Heart left ventricle (tissue), 16 donors: ENCODE measurements at places on chromosomes 5 and 9. TPM values are rescaled to one million over a fixed set of nuclear protein-coding genes. Genes with fewer than 3 reads are reported as not detected.

The CYLC2 gene
- total RNA-seq, result not detected

The CMYA5 gene
- 1,317 TPM for total RNA-seq

The DMRT3 gene
- not detected for total RNA-seq

The CHSY3 gene
- total RNA-seq, result 1.4 TPM

The MINAR2 gene
- not detected for total RNA-seq

The PCDHGB1 gene
- 7.7 TPM for total RNA-seq

GRCh38 chr5:26121338-26121737 lies 917.0 kb downstream of the CDH9 start:
- H3K4me1 ChIP-seq, result no peaks in the 10 kb centered on the region
- H3K36me3 ChIP-seq, result no peaks in the 10 kb centered on the region
- no peak overlapping the region for H3K27ac ChIP-seq
- H3K4me3 ChIP-seq, result no peak overlapping the region
- DNase-seq, result no peak
- no peaks in the 10 kb centered on the region for H3K27me3 ChIP-seq

DNA sequence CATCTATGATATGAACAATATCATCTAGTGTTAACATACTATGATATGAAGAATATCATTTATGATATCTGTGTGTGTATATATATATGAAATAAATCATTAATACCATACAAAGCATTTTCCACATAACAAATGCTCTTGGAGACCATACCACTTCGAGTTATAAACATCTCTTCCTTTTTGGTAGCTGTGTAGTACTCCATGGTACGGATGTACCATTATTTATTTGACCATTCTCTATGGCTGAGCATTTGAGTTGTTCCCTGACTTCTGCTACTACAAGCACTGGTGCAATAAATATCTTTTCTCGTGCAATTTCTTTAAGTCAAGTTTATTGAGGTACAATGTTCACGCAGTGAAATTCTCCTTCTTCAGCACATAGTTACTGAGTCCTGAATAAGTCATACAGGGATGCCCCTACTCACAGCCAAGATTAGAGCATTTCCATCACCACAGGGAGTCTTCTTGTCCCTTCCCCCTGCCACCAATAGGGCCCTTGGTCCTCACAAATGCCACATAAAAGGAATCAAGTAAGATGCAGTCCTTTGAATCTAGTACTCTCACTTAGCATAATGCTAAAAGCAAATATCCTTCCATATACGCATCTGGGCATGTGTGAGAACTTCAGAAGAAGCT lies 75.2 kb upstream of the SLC25A48 start:
- no peaks in the 10 kb centered on the region for H3K36me3 ChIP-seq
- no peaks in the 10 kb centered on the region for H3K4me1 ChIP-seq
- no peak overlapping the region for H3K27ac ChIP-seq
- H3K27me3 ChIP-seq, result no peaks in the 10 kb centered on the region

GRCh38 chr5:127865273-127865672 lies 162.1 kb downstream of the CCDC192 start:
- H3K27ac ChIP-seq, result no peak overlapping the region
- no peaks in the 10 kb centered on the region for H3K36me3 ChIP-seq
- DNase-seq, result no peak
- H3K4me3 ChIP-seq, result no peak overlapping the region
- no peaks in the 10 kb centered on the region for H3K27me3 ChIP-seq

DNA sequence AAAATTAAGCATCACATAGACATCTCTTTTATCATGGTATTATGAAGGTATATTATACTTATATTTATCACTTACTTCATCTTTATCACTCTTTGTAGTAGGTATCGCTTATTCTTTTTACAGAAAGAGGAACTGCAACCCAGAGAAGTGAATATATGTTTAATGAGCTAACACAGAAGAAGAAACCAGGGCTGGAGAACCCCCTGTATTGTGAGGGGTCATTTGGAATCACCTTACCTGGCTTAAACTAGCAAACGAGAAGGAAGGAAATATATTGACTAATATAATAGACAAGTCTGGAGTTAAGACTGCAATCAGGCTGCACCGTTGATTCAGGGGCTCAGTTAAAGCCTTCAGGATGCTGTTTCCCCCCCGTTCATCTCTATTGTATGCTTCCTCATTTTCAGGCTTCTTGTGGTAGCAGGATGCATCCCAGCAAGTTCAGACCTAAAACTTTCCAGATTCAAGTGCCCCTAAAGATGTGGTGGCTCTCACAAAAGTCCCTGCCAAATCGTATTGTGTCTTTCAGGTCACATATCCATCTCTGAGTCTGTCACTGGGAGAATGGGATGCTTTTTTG lies 146.4 kb downstream of the GCNT1 start:
- no peak overlapping the region for H3K4me3 ChIP-seq
- no peaks in the 10 kb centered on the region for H3K4me1 ChIP-seq
- DNase-seq, result no peak
- no peaks in the 10 kb centered on the region for H3K27me3 ChIP-seq
- H3K27ac ChIP-seq, result no peak overlapping the region
